ENCODE measurements at places on chromosomes 6 and 20.
A peak's percentile ranks its signal among the peaks of the same experiment; 100 is the strongest.

- DNase-seq, result peak; percentile 88
These were observed 9.1 kb downstream of the BAK1 start for GRCh38 chr6:33570806-33571636.

DNA sequence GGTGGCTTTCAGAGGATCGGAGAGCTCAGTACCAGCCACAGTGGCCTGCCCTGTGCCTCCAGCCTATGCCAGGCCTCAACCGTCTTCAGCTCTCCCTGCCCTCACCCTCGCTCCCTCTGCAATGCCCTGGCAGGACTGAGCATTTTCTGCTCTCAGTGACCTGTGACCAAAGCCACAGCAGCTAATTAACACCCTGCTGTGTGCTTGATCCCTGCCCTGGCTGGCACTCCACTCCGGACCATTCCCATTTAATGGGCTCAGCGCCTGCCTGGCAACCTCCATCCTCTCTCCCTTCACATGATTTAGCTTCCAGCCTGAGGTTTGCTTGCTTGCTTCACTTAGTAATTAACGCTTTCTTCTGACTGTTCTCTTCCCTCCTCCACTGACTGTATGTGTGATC lies 287.5 kb downstream of the LRFN2 start:
- peak; percentile 70 for DNase-seq

GRCh38 chr20:45407067-45407745 lies 883 bp upstream of the DBNDD2 start:
- DNase-seq, result peak; percentile 66

DNA sequence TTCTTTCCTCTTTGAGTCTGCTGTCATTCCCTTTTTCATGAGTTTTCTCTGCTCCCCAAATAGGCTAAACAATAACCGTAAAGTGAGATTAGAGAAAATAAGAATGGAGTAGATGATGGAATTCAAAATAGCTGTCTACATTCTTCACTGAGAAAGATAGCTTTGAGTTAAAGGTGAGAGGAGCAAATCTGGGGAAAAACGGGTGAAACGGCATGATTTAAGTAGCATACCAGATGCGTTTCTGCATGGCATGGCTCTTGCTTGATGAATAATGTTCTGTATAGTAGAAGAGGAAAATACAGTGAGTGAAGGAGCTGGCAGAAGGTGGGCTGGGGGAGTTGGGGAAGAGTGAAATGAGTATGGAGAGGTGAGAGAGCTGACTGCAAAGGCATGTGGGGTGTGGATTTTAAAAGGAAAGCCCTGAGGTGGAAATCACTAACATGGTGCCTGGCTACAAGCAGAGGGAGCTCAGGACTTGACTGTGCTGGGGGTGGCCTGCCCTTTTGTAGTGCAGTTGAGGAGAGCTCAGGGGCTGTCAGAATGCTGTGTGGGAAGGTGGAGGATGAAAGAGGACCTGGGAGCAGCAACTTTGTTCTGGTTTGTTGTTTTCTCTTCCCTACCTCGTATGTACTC lies 8.8 kb downstream of the BICRAL start:
- peak; percentile 15 for DNase-seq

GRCh38 chr6:117174835-117175360 lies 90.5 kb upstream of the VGLL2 start:
- no peak for DNase-seq

GRCh38 chr20:16541226-16541625 lies 32.0 kb downstream of the KIF16B start:
- peak; percentile 17 for DNase-seq

DNA sequence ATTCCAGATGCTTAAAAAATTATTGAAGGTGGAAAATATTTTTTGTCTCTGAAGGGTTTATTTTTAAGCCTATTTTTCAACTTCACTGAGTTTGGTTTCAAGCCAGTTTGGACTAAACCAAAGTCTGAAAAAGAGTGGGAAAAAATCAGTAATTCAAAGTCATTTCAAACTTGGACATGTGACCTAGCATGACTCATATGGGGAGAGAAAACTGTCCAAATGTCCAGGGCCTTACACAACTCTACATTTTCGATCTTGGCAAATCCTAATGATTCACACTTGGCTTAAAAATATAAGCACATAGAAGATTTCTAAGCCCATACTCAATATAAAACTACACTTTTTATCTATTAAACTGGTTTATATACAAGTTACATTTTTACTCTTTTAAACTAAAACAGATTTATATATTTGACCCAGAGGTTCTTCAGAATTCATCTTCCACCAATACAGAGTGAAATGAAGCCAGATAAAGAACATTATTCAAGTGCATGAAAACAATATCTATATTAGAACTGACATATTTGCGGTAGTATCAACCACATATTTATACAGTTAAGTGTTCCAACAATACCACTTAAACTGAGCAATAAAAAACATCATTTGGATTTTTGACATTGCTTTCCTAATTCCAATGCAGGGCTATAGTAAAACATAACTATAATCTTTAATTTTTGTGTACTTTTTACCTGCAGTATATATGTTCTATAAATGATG lies 110.3 kb upstream of the TCF21 start:
- DNase-seq, result no peak

GRCh38 chr6:132865364-132865763 lies 51.0 kb downstream of the RPS12 start:
- DNase-seq, result no peak

DNA sequence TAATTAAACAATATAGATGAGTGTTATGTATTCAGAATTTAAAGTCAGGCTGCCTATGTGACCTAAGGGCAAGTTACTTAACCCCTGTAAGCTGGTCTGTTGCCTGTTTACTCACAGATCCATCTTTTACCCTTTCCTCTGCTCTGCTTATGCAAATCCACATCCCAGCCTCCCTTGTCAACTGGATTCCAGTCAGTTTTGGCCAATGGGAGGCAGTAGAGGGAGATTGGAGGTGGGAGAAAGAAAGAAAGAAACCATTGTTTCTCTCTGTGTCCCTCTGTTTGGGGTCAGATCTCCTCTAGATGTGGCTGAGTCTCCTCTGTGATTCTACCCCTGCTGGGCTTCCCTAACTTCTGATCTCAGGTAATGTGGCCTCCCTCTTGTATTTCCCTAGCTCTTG lies 266.8 kb upstream of the PLN start:
- no peak for DNase-seq

DNA sequence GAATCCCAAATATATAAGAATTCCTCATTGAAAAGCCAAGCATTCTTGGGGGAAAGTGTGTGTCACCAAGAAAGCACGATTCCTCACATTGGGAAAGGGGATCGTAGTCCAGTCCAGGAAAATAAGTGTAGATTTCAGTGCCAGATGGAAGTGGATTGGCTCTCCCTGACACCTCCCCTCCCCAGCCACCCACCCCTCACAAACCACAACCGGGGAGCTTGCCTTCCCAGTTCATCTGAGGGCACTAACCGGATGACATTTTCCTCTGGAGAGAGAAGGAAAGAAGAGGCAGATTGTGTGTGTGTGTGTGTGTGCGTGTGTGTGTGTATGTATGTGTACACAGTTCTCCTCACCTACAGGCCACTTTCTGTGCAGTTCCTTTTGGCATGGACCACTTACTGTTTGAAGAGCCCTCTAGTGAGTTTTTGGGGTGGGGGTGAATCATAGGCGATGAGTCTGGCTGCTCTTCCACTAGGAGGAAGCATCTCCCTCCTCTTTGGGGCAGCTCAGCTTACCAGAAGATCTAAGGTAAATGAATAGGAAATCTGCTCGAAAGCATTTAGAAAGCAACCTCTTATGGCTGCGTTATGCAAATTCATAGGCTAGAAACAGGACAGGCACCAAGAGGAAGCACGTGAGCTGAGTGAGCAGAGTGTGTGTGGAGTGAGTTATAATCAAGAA lies 20.8 kb downstream of the DAAM2 start:
- peak; percentile 41 for DNase-seq

DNA sequence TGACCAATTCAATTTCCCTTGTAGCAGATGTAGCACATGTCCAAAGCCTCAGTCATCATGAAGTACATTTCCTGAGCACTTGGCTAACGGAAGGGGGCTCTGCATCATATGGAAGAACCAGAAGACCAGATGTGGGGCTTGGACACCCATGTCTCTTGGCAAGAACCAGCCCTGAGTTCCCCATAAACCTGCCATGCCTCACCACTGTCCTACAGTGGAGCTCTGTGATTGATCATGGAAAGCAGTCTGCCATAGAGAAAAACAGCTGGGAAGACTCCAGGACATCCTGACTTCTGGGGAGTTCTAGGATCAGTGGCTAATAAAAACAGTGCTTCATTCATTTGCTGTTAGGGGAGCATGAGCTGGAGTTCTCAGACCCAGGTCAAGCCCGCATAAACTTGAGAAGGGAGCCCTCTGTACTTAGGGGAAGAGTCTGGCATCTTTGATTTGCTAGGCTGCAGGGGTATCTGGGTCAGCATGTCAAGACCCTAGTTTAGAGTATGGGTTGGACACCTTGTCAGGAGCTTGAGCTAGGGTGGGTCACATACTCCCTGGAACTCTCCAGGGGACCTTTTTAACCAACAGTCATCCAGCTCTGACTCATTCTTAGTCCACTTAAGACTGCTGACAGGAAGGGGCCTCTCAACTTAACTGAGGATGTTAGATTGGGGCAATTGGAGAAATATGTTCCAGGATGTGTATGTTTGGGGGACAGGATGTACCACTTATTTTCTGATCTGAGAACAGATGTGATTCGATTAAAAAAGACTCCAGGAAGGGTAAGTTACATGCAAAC lies 26.3 kb upstream of the TRAM2 start:
- no peak for DNase-seq

DNA sequence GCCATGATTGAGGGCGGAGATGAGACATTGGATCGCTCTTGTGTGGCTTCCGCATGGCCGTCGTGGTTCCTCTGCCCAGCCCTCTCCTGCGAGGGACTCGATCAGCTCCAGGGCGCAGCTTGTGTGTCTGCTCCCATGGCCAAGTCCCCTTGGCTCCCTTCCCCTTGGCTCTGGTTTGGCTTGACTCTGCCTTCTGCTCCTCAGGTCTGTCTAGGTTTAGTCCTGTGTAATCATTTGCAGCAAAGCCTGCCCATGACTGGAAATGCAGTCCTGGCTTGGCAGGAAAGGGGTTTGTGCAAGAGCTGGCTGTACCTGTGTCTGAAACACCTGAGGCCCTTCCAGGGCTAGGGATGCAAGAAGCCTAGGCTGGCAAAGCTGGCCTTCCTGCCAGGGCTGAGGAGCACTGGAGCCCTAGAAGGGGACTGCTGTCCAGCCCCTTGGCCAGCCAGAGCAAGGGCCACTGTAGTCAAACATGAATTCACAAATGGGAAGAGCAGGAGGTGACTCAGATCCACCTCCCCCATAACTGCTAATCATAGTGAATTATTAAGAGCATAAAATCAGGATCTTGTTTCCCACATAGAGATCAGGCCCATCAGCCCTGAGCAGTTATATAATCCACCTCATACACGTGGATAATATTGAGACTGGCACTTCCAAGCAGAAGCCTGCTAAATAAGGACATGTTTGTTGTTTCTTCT lies 196.8 kb downstream of the FARS2 start:
- no peak for DNase-seq

- no peak for DNase-seq
These were observed 20.1 kb upstream of the MTCL3 start for GRCh38 chr6:127539272-127539671.

DNA sequence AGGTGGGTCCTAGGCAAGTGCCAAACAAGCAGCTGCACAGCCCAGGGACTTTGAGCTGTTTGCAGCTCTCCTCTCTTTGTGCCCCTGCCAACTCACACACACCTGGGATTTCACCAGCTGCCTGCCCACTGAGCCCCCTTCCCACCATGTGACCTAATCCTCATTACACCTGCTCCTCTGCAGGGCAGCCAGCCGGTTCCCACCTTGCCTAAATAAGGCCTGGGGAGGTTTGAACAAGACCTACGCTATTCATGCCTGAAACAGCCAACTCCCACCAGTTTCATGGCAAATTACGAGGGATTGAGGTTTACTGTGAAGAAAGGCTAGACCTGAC lies 92.6 kb upstream of the SOX4 start:
- DNase-seq, result no peak

- DNase-seq, result no peak
These were observed 439.9 kb upstream of the RNF217 start for GRCh38 chr6:124522335-124522734.

DNA sequence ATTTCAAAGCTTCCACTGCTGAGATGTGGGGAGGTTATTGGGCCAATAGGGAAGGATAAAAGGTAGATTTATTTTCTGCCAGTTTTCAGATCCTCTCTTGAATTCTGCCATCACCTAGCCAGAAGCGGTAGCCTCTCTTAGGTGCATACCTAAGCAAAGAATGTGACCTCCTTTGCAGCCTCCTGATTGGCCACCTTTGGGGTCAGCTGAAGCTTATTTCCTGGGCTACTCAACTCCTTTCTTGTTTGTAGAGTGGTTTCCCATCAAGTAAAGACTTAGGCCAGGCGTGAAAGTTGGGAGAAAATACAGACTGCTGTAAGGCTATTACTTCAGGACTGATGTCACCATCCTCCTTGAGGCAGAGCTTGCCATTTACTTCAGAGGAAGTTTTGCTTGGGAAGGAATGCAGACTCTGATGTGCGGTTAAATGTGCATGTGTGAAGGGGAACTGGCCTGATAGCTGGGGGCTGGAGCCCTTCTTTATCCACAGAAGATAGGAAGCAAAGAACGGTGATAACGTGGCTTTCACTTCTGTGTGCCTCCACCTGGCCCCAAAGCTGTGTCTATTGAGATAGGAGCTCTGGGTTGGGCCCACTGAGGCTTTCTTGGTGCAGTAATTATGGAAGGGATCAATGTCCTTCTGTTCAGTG lies 70.1 kb downstream of the TRMT11 start:
- no peak for DNase-seq

- DNase-seq, result no peak
These were observed 115.4 kb downstream of the JPH2 start for GRCh38 chr20:44071526-44072111.

GRCh38 chr6:145839653-145840052 lies 25.1 kb upstream of the FBXO30 start:
- no peak for DNase-seq

- DNase-seq, result no peak
These were observed 38.1 kb upstream of the ARMC2 start for GRCh38 chr6:108810057-108810643.

- no peak for DNase-seq
These were observed 30.3 kb upstream of the SHLD1 start for GRCh38 chr20:5719861-5720403.

DNA sequence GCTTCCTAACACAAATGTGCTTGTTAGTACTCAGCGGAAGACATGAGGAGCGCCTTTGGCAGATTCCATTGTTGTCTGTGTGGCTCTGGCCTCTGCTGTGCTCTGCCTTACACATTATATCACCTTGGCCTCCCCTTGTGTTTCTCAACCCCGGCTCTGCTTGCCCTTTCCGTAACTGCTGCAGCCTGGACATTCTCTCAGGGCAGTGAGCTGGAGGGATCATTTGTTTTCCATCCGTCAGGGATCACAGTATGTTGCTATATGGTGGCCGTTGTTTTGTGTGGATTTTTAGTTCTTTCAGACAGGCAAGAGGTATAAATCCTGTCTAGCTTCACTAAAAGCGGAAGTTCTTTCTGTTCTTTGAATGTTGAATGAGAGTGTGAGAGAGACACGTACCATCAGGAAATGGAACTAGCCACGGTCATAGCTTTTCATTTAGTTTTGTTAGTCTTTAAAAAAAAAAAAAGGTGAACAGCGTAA lies 175.1 kb downstream of the JARID2 start:
- DNase-seq, result no peak

DNA sequence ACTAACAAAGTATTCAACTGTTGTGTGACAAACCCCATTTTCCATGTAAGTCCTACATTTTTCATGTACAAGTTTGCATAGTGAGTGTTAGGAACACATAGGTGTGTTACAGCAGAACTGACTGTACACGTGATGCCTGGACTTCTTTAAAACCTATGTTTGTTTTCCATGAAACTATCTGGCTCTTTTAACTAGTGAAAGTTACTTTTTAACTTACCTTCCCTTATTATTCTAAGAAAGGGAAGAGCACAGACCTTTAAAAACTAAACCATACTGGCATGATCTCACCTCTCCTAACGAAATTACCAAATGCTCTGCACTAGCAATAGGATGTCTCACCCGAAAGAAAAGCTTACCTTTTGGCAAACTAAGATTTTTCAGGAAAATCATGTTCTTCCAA lies 87.8 kb downstream of the CENPW start:
- no peak for DNase-seq
